Neuronal stem cell (in vitro differentiated cells): ENCODE measurements at places on chromosomes 4 and X.

GRCh38 chrX:123322536-123322935 is 138.5 kb downstream of the GRIA3 start:
- no peak for DNase-seq

- no peak for DNase-seq
Measured at GRCh38 chrX:100980608-100981497, 11.3 kb downstream of the ARL13A start.

DNA sequence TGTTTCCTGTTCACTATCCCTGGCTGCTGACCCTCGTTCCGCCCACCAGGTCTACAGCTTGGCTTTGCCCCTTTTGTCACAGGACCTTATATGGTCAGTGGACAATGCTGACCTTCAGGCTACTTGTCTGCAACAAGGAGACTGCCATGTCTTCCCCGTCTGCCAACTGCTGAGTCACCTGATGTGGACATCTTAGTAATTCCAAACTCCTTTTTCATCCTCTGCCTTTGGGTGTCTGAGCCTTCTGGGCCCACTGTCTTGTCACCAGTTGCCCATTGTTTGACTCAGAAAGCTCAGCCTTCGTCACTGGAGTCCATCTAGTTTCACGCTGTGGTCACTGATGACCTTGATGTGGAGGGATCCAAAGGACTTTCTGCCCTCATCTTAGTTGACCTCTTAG is 30.2 kb downstream of the GPRIN3 start:
- no peak for DNase-seq

DNA sequence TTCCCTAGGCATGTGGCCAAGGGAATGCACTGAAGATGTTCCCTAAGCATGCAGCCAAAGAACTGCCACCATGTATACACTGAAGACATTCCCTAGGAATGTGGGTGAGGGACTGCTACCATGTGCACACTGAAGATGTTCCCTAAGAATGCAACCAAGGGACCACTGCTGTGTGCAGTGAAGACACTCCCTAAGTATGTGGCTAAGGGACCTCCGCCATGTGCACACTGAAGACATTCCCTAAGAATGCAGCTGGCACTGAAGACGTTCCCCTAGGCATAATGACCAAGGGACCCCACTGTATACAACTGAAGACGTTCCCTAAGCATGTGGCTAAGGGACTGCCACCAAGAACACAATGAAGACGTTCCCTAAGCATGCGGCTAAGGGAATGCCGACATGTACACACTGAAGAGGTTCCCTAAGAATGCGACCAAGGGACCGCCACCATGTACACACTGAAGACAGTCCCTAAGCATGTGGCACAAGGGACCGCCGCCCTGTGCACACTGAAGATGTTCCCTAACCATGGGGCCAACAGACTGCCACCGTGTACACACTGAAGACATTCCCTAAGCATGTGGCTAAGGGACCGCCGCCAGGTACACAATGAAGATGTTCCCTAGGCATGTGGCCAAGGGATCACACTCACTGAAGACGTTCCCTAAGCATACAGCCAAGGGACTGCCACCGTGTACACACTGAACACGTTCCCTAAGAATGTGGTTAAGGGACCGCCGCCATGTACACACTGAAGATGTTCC is 25.6 kb downstream of the DHRSX start:
- no peak for DNase-seq

- no peak for DNase-seq
Measured at GRCh38 chr4:66750273-66750672, 795.0 kb downstream of the CENPC start.

DNA sequence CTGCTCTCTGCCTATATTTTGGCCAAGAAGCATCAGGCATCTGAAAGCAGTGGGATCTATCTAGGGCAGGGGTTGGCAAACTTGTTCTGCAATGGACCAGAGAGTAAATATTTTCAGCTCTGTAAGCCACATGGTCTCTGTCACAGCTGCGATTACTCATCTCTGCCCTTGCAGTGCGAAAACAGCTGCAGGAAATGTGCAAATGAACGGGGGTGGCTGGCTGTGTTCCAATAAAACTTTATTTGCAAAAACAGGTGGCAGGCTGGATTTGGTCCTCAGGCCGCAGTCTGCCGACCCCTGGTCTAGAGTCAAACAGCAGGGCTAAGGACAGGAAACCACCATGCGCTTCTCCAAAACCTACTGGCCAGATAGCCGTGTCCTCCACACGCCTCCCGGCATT is 48.6 kb downstream of the ACOX3 start:
- no peak for DNase-seq

- no peak for DNase-seq
Measured at GRCh38 chrX:33195698-33196097, 15.7 kb downstream of the DMD start.

GRCh38 chrX:150690126-150690525 is 3.1 kb upstream of the MTMR1 start:
- no peak for DNase-seq

DNA sequence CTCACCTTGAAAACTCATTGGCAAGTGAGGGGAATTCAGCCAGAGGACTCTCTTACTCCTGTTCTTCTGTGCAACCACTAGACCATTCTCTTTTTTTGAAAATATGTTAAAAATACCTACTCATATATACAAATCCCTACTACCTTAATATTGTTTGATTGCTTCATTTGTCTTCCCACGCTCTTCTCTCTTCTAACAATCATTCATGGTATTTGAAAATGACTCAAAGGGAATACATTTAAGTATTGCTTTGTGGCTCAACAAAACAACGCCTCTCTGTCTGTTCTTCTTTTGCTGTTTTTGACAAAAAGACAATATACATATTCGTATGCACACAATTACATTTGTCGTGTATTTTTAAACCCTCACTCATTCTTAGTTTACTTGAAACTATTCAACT is 589.4 kb downstream of the ANKRD50 start:
- DNase-seq = no peak
